Stimulated activated CD8-positive, alpha-beta memory T cell treated with anti-CD3 and anti-CD28 coated beads, Interleukin-4, amount 100 ng/mL, for 1 hour (primary cell): ENCODE measurements at places on chromosomes 4 and X.

GRCh38 chr4:185399466-185399865, 2.8 kb downstream of the ANKRD37 start:
- no peak for DNase-seq

GRCh38 chr4:73872316-73873108, 3.3 kb downstream of the CXCL1 start:
- DNase-seq, result no peak

- no peak for DNase-seq
These were observed 378.9 kb downstream of the PPP1R2C start for GRCh38 chrX:42398967-42399631.

DNA sequence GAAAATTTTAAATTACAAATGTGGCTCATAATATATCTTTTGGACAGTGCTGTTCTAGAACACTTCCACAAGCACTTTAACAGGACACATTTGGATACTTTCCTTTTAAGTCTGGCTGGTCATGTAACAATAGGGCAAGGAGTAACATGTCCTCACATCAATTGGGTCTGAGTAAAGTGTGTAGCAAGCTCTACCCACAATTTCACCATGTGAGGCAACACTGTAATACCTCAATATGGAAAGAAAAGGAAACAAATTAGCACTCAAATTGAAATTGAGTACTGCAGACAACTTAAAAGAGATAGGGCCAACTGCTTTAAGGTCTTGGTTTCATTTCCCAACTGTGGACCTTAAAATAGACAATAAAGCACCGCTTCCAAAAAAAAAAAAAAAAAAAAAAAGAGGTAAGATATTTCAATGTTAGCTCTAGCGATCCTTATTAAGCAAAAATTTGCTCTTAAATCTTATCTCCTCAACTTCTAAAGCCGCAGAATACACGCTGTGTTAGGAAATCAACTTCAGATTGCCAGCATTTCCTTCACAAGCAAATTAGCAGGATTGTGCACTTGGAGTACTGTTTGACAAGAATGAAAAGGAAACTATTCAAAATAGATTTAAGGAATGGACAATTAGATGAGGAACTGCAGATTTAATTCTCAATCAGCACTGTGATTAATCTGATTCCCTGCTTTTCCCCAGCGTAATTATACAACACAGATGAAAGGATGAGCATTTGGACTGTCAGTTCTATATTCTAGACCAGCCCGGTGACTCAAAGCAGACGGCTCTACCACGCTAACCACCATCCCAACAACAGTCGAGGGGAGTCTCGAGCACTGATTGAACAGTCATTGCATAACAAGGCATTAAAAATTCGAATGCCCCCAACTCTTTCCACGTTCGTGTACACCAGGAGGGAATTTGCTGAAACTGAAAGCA, 1.6 kb downstream of the CASK start:
- no peak for DNase-seq

GRCh38 chr4:110275871-110276270, 77.5 kb upstream of the ELOVL6 start:
- DNase-seq, result no peak

DNA sequence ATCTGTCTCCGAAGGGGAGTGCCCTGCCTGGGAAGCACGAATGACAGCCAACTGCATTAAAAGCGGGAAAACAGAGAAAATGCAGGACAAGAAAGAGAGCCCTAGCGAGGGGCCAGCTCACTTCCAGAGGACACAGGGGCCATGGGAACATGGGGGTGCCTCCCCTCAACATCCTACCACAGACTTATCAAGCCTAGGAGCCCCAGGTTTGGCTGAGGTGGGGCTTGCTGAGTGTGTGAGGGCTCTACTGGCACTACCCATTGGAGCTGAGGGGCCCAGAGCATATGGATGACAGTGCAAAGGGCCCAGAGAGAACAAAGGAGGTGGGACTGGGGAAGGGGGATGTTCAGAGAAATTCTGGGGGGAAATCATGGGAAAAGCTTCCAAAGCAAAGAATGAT, 101.8 kb downstream of the PJA1 start:
- no peak for DNase-seq

- no peak for DNase-seq
These were observed 553 bp downstream of the SLC16A2 start for GRCh38 chrX:74421740-74422352.

GRCh38 chr4:85869181-85869580, 394.2 kb downstream of the ARHGAP24 start:
- DNase-seq, result no peak

DNA sequence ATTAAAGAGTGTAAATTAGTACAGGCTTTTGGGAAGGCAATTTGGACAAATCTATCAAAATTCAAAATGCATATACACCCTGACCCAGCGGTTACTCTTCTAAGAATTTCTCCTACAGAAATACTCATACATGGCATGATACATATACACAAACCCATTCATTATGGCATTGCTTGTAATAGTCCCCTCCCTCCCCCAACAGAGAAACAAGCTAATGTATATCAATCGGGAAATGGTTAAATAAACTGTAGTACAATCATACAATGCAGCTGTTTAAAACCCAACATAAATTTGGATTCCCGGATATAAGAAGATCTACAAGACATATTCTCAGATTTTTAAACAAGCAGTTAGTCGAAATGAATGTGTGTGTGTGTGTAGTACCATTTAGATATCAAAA, 808 bp downstream of the HUWE1 start:
- DNase-seq, result no peak

- no peak for DNase-seq
These were observed 46.2 kb upstream of the FGFBP2 start for GRCh38 chr4:16009153-16009552.

DNA sequence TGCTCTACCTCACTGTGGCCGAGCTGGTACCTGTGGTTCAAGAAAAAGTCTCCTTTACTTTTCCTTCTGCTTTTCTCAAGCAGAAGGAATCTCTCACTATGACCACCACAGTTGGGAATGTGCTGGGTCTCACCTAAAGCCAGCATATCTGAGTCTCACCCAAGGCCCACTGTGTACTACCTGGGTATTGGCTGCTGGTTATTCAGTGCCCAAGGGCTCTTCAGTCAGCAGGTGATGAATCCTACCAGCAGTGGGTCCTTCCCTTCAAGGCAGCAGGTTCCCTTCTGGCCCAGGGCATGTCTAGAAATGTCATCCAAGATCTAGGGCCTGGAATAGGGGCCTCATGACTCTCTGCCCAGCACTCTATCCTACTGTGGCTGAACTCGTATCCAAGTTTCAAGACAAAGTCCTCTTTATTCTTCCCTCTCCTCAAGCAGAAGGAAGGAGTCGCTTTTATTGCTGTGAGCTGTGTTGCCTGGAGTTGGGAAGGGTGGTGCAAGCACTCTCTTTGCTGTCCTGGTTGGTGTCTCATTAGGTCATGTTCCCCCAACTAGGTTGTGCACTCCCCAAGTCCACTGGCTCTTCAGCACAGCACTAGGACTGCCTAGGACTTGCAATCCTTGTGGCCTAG, 6.1 kb downstream of the CXCL10 start:
- DNase-seq, result no peak

GRCh38 chr4:144178414-144178813, 37.9 kb upstream of the GYPA start:
- DNase-seq, result no peak

DNA sequence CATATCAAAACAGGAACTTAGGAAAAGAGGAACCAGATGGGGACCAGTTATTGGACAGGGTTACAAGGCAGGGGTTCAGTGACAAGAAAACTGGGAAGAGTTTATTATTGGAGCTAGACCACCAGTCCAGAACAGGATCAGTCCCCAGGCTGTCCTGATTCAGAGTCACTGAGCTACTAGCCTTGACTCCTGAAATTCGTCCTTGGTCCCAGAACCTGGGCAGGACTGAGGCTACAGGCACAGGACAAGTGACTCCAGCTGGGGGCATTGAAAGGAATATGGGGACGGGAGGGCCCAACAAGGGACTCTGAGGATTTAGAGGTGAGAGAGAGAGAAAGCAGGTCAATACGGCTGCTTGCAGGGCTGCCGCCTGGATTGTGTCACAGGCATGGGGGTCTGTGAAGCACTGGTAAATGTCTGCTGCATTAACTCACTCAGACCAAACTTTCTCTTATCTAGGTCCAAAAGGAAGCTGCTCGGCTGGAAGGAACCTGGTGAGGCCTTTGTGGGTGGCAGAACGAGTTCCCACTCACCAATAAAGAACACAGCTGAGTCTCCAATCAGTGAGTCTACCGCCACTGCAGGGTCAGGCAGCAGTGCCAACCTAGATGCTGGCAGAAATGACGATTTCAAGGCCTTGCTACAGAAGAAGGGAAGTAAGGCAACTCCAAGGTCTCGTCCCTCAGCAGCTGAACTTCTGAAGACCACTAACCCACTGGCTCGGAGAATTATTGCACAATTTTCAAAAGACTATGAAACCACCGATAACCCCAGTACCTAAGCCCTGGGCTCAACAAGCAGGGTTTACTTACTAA, 11.3 kb upstream of the RTL5 start:
- DNase-seq, result no peak

DNA sequence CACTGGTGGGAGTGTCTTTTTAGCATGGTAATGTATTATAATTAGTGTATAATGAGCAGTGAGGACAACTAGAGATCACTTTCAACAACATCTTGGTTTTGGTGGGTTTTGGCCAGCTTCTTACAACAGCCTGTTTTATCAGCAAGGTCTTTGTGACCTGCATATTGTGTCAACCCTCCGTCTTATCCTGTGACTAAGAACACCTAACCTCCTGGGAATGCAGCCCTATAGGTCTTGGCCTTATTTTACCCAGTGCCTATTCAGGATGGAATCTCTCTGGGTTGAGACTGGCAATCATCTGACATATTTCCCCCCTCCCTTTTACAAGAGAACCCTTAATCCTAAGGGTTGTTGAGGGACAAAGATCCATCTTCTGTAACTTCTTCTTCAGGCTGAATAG, 21.9 kb upstream of the ADH4 start:
- DNase-seq, result no peak

DNA sequence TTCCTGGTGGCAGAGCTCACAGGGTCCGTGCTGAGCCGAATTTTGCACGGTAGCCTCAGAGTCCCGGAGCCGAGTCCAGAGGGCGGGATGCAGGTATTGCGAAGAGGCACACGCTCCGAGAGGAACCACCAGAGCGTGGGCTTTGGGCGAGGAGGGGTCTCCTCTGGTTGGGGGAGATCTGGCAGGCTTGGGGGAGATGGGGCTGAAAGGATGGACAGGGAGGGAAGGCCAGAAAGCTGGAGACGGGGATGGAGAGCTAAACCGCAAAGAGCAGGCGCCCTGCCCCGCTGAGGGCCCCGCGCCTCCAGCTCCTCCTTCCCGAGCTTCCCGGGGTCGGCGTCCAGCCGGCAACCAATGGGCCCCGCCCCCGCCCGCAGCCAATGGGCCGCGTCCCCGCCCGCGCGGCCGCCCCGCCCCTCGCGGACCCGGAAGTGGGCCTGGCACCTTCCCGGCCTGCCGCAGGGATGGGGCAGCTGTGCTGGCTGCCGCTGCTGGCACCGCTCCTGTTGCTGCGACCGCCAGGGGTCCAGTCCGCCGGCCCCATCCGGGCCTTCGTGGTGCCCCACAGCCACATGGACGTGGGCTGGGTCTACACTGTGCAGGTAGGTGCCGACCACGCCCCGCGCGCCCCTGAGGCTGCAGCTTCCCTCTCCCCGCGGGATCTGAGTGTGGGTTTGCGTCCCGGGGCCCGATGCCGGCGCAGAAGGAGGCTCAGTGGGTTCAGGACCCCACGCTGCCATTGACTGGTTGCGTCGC, at the start of gene MAN2B2:
TSS of gene MAN2B2 (plus strand) at position 443 of the 756 bp plus-strand sequence. CDS start at position 465, 22 bp downstream.
- peak; percentile 66 for DNase-seq

GRCh38 chr4:1676605-1677525, 7.2 kb downstream of the FAM53A start:
- DNase-seq, result no peak

DNA sequence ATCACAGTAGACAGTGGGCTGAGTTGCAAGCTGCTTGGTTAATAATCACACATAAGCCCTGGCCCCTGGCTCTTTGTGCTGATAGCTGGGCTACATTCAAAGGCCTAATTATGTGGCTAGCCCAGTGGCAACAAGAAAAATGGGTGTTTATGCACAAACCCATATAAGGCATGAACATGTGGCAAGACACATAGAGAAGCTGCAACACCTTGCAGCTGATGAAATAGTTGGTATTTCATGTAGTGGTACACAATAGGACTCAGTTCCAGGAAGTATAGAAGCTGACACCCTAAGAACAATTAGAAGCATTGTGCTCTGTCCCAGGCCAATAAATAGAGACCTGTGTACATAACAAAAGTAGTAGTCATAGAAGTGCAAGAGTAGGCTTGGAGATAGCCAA, 14.6 kb upstream of the ZNF630 start:
- DNase-seq, result no peak

- DNase-seq, result no peak
These were observed 73.6 kb upstream of the PJA1 start for GRCh38 chrX:69238887-69239231.

DNA sequence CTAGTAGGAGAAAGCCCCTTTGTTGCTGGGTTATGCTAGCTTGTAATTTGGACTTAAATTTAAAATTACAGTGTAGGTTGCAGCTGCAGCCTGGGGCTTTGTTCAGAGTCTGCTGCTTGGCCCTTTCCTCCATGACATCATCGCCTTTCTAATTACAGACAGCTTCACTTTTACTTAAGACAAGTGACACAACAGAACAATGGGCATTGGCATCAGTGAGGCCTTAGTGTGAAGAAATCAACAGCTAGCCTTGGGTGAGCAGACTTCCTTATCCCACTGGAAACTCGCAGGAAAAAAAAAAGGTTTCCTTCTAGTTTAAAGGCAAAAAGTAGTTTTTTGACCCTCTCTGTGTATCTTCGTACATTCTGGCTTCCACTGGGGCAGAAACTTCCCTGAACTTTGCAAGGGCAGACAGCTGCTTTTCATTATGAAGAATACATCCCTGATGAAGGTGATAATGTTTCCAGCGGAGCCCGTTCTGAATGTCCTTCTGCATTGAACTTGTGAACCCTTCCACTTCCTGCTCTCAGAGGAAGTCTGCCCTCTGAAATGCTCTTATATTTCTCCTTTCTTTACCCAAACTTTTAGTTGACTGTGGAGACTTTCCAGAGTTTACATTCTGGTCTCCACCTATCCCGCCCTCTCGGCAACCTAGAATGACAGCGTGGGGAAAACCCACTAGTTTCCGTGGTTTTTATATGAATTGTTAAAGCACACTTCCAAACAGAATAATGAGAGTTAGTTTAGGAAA, 123.2 kb upstream of the FAM9C start:
- no peak for DNase-seq

DNA sequence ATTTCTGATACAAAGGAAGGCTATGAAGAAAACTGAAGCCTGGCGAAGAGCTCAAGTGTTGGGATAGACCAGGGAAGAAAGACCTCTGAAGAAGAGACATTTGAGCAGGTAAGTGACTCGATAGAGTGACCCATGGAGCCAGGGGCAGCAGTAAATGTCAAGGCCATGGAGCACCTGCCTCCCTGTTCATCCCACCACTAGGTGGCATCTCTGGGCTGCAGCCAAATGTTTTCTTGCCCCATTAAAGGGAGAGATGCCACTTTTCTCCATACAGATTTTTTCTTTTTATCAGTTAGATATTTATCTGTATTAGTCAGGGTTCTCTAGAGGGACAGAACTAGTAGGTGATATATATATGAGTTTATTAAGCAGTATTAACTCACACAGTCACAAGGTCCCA, 4.9 kb upstream of the ZNF81 start:
- peak; percentile 15 for DNase-seq

GRCh38 chr4:10283761-10284160, 167.2 kb upstream of the WDR1 start:
- no peak for DNase-seq
